ENCODE measurements at places on chromosomes 3 and 15.

GRCh38 chr3:175260145-175260794, 401.1 kb downstream of the NAALADL2 start:
- DNase-seq, result no peak

GRCh38 chr15:25508369-25509002, 69.7 kb upstream of the UBE3A start:
- peak; percentile 21 for DNase-seq

- no peak for DNase-seq
These were observed 91.4 kb upstream of the MEX3B start for GRCh38 chr15:82137261-82137660.

DNA sequence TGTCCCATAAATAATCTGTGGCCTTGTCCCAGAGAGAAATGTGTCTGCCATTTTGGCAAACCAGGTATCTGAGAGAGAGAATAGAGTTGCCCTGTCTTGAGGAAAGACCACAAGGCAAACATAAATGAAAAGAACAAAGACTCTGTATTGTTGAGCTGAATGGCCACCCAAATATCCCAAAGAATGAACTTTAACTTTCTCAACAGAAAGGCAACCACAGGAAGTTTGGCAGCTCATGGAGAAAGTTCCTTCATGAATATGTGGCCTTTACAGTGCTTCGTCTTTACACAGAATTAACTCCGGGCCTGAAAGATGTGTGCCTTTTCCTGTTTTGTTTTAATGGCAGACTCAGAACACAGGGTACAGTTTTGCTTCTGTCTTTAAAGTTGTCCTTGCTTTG, 41.4 kb upstream of the THBS1 start:
- DNase-seq, result no peak

DNA sequence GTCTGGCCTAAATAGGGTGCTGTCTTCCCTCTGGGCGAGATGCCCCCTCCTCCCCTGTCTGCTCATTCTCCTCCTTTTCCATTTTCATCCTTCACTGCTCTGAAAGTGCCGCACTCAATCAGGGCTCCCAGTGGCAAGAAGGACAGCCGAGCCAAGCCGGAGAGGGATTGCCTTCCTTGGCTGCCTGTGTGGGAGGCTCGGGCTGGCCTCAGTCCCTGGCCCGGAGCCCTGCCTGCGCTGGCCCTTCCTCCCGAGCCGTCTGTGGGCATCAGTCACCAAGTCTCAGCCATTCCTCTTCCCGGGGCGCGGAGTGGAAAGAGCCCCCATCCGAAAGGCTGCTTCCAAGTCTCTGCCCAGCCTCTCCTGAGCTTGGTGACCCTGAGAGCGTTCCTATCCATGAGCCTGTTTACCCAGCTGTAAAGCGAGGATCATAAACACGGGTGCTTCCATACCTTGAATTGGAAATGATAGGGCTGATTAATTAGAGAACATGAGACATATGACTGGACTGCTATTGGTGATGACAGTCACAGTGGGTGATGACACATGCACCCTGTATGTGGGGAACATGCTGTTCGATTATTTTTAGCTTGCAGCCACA, 59.1 kb upstream of the TLE3 start:
- no peak for DNase-seq

DNA sequence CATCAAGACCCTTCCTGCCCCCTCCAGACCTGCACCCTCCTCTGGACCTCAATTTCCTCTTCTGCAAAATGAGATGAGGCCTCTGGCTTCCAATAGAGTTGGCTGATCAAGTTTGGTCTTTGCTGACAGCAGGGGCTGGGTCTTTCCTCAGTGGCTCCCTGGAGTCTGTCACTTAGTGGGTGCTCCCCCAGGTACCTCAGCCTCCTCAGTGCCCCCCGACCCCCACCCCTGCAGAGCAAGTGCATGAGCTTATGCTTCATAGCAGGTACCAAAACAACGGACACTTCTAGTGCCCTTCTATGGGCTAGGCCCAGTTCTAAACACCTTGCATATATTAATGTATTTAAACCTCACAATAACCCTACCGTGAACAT, 6.9 kb upstream of the PLXND1 start:
- DNase-seq, result no peak

DNA sequence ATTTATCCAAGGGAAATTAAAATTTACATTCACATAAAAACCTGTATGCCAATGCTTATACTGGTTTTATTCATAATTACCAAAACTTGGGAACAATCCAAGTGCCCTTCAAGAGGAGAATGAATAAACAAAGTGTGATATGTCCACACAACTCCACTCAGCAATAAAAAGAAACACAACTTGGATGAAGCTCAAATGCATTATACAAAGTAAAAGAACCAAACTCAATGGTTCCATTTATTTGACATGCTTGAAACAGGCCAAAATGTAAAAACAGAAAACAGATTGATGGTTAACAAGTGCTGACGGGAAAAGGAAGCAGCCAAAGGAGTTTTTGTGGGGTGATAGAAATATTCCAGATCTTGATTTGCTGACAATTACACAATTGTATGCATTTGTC, 23.5 kb downstream of the OCA2 start:
- no peak for DNase-seq

GRCh38 chr15:66170042-66170441, 83.5 kb downstream of the MEGF11 start:
- no peak for DNase-seq

DNA sequence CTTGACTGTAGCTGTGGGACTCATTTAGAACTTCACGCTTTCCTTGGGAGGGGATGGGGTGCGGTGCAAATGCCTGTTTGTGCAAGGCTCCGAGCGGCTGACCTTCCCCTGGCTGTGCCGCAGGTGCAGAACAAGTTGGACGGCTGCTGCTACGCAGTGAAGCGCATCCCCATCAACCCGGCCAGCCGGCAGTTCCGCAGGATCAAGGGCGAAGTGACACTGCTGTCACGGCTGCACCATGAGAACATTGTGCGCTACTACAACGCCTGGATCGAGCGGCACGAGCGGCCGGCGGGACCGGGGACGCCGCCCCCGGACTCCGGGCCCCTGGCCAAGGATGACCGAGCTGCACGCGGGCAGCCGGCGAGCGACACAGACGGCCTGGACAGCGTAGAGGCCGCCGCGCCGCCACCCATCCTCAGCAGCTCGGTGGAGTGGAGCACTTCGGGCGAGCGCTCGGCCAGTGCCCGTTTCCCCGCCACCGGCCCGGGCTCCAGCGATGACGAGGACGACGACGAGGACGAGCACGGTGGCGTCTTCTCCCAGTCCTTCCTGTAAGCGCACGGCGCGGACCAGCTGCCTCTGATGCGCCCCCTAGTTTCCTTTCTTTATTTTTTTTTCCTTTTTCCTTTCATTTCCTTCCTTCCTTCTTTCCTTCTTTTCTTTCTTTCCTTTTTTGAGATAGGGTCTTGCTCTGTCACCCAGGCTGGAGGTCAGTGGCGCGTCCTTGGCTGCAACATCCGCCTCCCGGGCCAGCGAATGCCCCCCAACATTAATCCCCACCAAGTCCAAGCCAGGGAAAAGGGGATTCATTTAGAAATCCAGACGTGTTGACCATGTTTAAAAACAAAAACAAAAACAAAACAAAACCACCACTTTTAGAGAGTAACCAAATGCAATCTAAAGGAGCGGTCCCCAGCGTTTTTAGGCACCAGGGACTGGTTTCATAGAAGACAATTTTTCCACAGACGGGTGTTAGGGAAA, 42.7 kb downstream of the EIF2AK4 start:
- no peak for DNase-seq

DNA sequence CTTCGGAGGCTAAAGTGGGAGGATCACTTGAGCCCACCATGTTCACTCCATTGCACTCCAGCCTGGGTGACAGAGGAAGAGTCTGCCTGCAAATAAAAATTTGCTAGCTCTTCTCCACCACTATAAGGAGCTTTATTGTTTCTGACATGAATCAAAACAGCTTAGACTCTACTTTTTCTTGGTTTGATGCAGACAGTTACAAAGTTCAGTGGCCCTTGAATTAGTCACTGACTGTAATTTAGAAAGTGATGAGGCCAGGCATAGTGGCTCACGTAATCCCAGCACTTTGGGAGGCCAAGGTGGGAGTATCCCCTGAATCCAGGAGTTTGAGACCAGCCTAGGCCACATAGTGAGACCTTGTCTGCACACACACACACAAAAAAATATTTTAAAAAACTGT, 172.4 kb upstream of the CGNL1 start:
- no peak for DNase-seq

- DNase-seq, result no peak
These were observed 181.9 kb downstream of the PDZRN3 start for GRCh38 chr3:73442886-73443285.

- DNase-seq, result no peak
These were observed 215.9 kb upstream of the TPRG1 start for GRCh38 chr3:188955919-188956318.

GRCh38 chr3:9770276-9770812, 597 bp upstream of the CAMK1 start:
- DNase-seq, result no peak

- no peak for DNase-seq
These were observed 326.9 kb downstream of the UACA start for GRCh38 chr15:70436428-70436827.

GRCh38 chr15:60718661-60719069, 239.7 kb upstream of the ICE2 start:
- DNase-seq, result no peak
